ENCODE measurements at places on chromosomes 1 and 21.

DNA sequence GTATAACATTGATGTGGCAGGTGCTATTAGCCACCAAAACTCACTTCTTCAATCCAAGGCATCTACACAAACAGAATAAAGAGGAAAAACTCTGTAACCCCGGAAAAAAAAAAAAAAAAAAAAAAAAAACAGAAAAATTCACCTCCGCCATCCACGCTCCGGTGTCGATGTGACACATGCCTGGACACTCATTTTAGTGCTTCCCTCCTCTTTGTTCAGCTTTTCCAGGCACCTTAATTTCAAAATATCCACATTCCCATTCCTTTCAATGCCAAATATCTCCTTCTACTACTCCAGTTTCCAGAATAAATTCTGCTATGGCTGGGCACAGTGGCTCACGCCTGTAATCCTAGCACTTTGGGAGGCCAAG lies 5.8 kb upstream of the RERE start:
- no peak for DNase-seq

DNA sequence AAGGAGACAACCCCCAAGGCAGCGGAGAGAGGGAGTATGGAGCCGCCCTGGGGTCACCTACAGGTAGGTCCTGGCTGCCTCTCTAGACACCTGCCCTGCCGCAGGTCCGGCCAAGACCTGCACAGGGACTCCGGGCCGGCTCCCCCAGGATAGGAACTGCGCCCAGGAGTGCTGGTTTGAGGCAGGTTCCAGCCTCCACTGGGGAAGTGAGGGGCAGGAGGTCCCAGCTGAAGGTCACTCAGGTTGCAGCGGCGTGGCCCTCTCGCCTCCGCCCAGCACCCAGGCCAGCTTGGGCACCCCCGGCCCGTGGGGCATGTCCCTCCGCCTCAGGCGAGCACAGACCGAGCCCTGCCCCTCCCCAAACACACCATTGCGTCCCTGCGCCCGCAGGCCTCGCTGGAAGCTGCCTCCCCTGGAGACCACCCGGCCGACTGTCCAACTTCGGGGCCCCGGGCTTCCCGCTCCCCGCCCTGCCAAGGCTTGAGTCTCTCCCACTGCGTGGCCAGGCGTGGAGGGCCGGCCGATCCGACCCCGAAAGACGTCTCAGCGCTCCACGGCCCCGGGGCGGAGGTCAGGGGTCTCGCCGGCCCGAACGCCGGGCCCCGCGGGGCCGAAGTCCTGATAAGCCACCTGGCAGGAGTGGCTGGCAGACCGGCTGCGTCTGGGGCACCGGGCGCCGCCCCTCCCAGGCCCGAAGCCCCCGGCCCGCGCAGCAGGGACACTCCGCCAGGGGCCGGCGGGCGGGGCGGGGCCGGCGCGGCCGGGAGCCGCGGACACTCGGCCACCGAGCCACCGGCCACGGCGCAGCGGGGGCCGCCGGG lies 1.4 kb upstream of the SKI start:
- DNase-seq = no peak

DNA sequence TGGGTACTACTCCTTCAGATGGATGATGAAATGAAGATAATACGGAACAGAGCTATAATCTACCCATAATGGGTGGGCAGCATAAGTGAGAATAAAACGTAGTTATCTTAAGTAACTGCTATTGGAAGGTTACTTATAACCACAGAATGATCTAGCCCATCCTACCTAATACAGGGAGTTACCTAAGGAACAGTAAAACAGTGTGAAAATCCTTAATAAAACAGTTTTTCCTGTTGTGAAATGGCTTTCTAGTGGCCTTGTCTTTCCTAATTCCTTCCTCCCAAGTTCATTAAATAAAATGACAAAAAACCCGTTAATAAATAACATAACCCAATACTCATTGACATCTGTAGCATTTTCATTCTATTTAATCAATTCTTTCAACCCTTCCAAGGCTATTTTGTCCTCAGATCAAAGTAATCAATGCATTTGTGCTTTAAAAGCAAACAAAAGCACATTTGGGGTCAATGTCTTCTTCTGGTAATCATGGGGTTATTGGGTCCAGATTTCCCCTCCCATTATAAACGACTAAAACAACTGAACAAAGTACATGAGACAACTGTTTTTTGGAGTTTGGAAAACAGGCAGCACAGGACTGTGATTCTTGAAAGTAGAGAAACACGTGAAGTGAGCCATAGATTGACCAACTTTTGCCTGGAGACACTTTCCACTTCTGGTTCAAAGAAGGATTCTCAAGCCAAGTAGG lies 42.0 kb downstream of the PAPPA2 start:
- DNase-seq = no peak

- no peak for DNase-seq
Observed at GRCh38 chr1:9960706-9961562, 17.7 kb downstream of the NMNAT1 start.

- DNase-seq = no peak
Observed at GRCh38 chr1:62962901-62963776, 179.2 kb downstream of the ATG4C start.

GRCh38 chr1:5753549-5754421 lies 238.4 kb downstream of the NPHP4 start:
- no peak for DNase-seq

- DNase-seq = no peak
Observed at GRCh38 chr1:155167166-155168104, 5.7 kb downstream of the KRTCAP2 start.

DNA sequence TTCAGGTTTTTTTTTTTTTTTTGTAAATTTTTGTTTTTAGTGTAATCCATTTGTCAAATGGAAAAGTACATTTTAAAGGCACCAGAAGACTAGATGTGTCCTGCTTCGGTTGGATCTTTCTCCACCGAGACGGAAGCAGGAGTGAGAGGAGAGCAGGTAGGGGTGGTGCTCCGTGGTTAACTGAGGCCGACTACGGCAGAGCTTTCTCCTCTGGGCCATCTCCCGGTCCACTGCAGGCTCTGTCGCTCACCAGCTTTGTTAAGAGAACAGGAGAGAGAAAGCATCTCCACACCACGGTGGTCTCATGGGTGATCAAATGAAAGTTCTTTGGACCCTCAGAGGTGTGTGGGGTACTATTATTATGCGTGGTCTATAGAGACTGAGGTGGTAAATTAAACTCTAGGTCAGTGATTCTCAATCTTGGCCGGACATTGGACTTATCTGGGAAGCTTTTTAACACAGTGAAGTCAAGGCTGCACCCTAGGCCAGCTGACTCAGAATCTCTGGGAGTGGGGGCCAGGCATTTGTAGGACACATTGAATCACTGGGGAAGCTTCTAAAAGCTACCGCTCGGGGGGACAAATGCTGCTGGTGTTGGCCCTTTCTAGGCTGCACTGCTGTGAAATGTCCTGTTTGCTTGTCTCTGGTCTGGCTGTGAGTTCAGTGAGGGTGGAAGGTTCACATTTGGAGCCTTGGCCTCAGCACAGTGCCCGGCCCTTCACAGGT lies 25.0 kb downstream of the ABCA4 start:
- no peak for DNase-seq

- no peak for DNase-seq
Observed at GRCh38 chr1:18109756-18110597, 2.4 kb downstream of the IGSF21 start.

DNA sequence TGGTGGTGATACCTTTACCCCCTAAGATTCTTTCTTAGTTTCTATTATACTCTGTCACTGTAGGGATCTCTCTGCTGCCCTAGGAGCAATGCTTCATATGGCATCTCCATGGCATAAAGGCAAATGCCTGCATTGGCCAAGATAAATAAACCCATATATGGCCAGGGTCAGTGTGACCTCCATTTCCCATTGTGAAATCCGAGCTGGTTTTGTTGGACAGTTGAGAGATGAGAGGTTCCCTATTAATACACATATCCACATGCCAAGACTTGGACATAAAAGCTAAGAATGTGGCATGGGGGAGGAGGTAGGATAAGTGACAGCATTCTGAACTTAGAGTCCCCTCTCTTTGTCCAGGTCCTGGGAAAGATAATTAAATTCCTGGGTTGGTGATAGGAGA lies 1.4 kb downstream of the TPM3 start:
- DNase-seq = no peak

DNA sequence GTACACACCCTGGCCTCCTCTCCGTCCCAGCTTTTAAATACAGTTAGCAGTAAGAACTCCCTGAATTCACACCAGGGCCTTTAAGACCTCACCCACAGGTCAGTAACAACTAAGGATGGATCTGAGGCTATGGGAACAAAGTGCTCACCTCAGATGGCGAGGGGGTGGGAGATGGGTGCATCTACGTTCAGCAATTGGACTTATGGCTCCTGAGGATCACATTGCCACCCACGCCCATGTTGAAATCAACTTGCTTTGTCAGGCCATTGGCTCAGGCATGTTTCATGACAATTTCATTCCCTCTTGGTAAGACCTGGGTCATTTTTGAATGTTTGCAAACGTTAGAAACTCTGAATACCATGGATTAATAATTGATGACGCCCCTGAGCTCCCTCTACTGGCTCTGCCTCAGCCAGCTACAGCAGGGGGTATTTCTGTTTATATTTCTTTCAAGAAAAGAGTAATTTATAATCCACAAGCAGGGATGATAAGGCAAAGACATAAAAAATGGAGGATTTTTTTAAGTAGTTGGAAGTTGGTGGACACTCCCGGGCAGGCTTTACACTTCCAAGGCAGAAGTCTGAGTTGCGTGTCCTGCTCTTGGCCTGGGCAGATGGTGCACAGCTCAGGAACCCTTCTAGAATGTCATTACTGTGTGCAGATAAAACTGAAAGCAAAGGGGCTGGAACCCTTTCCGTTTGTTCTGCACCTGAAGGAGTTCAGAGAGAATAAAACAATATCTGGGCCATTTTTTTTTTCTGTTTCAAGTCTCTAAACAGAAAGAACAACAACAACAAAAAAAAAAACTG lies 13.7 kb upstream of the LBR start:
- DNase-seq = no peak

GRCh38 chr1:37282764-37283163 lies 191.6 kb upstream of the ZC3H12A start:
- no peak for DNase-seq

DNA sequence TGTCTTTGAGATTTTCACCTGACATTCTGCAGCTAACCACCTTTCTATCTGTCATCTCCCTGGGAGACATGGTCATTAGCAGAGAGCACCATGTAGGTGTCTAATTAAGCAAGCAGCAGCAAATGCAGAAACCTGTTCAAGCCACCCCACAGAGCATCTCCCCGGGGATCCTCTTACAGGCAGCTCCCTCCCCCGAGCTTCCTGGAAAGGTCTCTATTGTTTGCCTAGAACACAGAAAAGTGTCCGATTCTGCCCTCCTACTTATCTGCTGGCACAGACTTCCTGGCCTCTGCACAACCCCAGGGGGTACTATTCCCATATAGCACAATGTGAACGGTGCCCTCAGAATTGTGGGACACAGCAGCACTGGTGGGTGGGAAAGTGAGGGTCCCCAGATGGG lies 46.1 kb downstream of the PLEKHA6 start:
- no peak for DNase-seq

- no peak for DNase-seq
Observed at GRCh38 chr1:221753828-221754188, 11.9 kb upstream of the DUSP10 start.

GRCh38 chr1:45259053-45259452 lies 52.6 kb upstream of the ZSWIM5 start:
- DNase-seq = no peak

DNA sequence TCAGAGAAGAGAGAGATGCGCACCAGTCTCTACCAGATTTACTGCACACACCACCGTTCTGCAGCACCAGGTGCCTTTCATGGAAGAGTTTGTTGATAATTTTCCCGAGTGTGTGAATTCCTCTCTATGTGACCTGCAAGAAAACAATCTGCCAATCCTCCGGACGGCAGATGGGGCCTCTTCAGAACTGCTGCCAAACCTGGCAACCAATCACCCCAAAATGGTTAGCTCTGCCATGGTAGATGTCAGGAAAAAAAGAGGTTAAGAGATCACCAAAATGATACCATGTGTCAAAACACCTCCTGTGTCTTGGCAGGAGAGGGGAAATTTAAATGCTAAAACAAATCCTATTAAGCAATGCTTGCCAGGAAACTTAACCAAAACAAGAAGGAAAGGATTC lies 96.5 kb downstream of the DAB1 start:
- no peak for DNase-seq

DNA sequence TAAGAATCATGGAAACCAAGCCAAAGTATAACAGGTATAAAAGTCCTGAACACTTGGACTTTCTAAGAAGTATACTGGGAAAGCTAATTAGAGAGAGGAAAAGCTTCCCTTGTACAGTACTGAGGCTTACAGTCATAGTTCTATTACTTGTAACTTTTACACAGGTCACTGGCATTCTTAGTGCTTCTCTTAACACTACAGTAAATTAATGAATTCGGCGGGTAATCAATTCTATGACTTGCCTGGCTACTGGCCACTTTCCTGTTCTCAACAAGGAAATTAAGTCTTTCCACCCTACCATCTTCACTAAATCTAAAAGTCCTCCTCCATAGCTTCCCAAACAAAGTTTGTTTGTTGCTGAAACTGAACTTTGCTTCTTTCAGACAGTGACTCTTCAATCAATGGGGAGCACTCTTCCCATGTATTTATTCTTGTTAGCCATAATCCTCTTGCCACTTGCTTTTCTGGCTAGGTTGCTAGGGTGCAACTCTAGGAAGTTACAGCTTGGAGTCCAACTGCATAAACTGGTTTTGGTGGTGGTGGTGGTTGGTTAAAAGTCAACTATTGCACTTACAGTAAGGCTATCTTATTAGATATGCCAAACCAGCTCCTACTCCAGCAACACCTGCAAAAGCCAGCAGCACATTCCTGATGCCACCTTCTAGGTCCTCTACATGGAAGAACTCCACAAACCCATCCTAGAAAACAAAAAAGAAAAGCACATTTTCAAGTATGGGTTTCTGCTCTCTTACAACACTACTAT lies 2.4 kb downstream of the MCL1 start:
- DNase-seq = no peak

GRCh38 chr1:43069461-43070050 lies 102.5 kb downstream of the EBNA1BP2 start:
- DNase-seq = no peak

DNA sequence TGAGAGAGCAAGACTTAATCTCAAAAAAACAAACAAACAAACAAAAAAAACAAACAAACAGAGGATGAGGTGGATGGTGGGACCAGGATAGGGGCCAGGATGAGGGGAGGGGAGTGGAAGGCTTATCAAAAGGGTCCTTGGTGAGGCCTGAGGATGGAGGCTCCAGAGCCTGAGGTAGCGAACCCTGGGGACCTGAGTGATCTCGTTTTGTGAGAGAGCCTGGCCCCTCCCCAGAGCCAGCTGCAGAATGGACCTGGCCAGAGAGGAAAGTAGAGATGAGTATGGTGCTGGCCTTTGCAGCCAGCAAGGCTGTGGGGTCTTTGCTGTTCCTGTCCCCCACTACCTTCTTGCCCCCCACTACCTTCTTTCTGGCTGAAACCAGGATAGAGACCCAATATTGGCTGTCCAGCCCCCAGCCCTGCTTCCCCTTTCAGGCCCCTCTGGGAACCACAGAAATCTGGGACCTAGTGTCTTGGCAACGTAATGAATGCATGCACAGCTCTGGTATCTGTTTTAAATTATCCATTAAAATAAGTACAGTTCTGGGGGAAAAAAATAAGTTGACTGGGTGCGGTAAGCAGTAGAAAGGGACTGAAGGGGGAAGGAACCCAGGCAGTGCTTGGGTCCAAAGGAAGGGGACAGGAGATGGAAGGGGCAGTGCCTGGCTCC lies 1.1 kb upstream of the LMNA start:
- DNase-seq = no peak

Data from cortex of kidney (tissue), 1 donor.